ENCODE measurements at places on chromosomes 11 and 22. TPM values are rescaled to one million over a fixed set of nuclear protein-coding genes. Genes with fewer than 3 reads are reported as not detected.

The DEFB131B gene
- not detected for total RNA-seq

The SPTBN2 gene
- 1.2 TPM for total RNA-seq

The MS4A3 gene
- not detected for total RNA-seq

The OR51I1 gene
- 0.06 TPM for total RNA-seq

The SAA4 gene
- not detected for total RNA-seq

The LYVE1 gene
- 3.3 TPM for total RNA-seq

The KCNJ5 gene
- total RNA-seq = 0.06 TPM

The KRTAP5-7 gene
- total RNA-seq = not detected

The HBG1 gene
- 0.25 TPM for total RNA-seq

The HEPN1 gene
- total RNA-seq = not detected
